ENCODE measurements at places on chromosomes 11 and 22. TPM values are rescaled to one million over a fixed set of nuclear protein-coding genes. Genes with fewer than 3 reads are reported as not detected.

Gene IFITM10
- total RNA-seq: 24.0 TPM

Gene ANO1
- total RNA-seq: not detected

- DNase-seq: no peak
Observed at GRCh38 chr22:39765046-39765445, 128.5 kb downstream of the ENTHD1 start.

DNA sequence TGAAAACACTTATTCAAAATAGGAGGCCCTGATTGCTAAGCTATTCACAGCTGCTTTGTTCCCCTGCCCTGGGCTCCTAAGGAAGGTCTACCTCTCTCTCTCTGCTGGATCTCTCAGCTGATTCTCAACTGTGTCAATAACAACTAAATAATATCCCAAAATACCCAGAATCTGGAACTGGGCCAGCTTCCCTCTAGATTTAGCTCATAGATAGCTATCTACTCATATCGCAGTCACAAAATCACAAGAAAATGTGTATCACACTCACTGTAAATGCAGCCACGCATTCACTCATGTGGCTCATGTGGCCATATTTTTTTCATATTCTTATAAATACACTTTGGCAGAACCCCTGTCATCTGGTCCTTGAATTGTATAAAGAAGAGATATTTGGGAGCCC lies 555.1 kb downstream of the OPCML start:
- DNase-seq: no peak

DNA sequence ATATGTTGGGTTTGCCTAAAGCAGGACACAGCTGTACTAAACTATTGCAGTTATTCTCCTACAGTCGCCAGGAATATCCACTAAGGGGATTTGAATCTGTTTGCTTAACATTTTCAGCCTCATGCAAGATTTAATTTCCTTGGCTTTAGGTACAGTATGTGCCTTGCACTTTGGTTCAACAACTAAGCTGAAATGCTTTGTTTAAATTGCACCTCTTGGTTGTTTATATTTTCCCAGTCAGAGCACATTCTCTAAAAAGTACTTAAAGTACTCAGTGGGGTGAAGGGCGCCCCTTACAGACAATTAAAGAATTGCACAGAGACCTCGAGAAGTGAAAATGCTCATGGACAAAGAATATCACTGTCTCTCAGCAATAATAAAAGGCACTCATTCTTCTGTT lies 107.8 kb upstream of the MTNR1B start:
- DNase-seq: no peak

DNA sequence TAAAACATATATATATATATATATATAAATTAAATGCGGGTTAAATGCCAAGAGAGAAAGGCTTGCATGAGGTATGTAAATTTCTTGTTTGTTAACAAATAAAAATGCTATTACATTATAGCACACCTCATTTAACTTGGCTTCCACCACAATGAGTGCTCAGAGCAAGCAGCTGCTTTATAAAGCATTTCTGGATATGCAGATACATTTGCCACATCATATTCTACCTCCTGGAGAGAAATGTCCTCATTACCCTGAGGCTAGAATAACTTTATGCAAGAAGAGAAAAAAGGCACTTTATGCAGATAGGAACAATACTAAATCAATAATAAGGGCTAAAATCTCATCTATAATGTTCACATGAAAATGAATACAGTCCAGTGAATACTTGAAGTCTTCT lies 181.7 kb upstream of the CCDC90B start:
- DNase-seq: no peak

Measured in osteocyte (in vitro differentiated cells).